Right ventricle myocardium inferior (tissue), 1 donor: ENCODE measurements at places on chromosomes 1 and 21. TPM values are rescaled to one million over a fixed set of nuclear protein-coding genes. Genes with fewer than 3 reads are reported as not detected.

Gene LIPI
- not detected for total RNA-seq

Gene CDC7
- 0.95 TPM for total RNA-seq

Gene SH3D21
- 1.6 TPM for total RNA-seq

Gene KLF17
- total RNA-seq: not detected

Gene INAVA
- not detected for total RNA-seq

Gene FAM72B
- total RNA-seq: 0.43 TPM

Gene HES2
- not detected for total RNA-seq

Gene DMRTA2
- not detected for total RNA-seq

Gene TSPAN2
- 10.3 TPM for total RNA-seq

Gene CELSR2
- total RNA-seq: 6.5 TPM

Gene LRRC7
- total RNA-seq: 3.3 TPM

Gene OR6K6
- total RNA-seq: not detected

Gene TENT5C
- total RNA-seq: 18.7 TPM

Gene PLCH2
- total RNA-seq: 0.46 TPM

Gene IQGAP3
- 1.2 TPM for total RNA-seq

Gene VSIG8
- total RNA-seq: not detected

Gene SVBP
- total RNA-seq: 15.3 TPM

Gene FCRL6
- total RNA-seq: 0.57 TPM

Gene EFNA4
- 2.1 TPM for total RNA-seq

Gene BEND5
- total RNA-seq: 4.6 TPM

Gene SLFNL1
- total RNA-seq: 0.16 TPM

Gene CD84
- 3.4 TPM for total RNA-seq

Gene MR1
- total RNA-seq: 5.3 TPM

Gene C1QTNF12
- total RNA-seq: 0.57 TPM

Gene TEKT2
- not detected for total RNA-seq

Gene OBSCN
- total RNA-seq: 275 TPM

Gene AIRE
- not detected for total RNA-seq

Gene KCNK2
- 0.05 TPM for total RNA-seq

Gene EPHA10
- total RNA-seq: 0.32 TPM

Gene SH2D1B
- 0.24 TPM for total RNA-seq

Gene RORC
- 11.3 TPM for total RNA-seq

Gene NAV1
- 69.0 TPM for total RNA-seq

Gene TEX38
- total RNA-seq: not detected

Gene NT5C1A
- total RNA-seq: 31.3 TPM

Gene SPRR3
- not detected for total RNA-seq

Gene MAP1LC3C
- total RNA-seq: 0.19 TPM

Gene PTPRF
- 7.7 TPM for total RNA-seq

Gene CELA2A
- total RNA-seq: not detected

Gene FOXE3
- total RNA-seq: not detected

Gene OTUD7B
- total RNA-seq: 24.5 TPM

Gene HSD11B1
- 4.3 TPM for total RNA-seq

Gene PCP4
- total RNA-seq: 5.4 TPM

Gene MAN1C1
- total RNA-seq: 19.5 TPM

Gene NPL
- total RNA-seq: 6.1 TPM

Gene FNDC5
- total RNA-seq: 139 TPM

Gene PEX10
- total RNA-seq: 14.5 TPM

Gene RNF207
- 54.6 TPM for total RNA-seq

Gene FCRL4
- total RNA-seq: not detected

Gene DISP1
- 7.2 TPM for total RNA-seq

Gene NHLH1
- not detected for total RNA-seq

Gene PTGFR
- 1.3 TPM for total RNA-seq

Gene ARHGAP30
- total RNA-seq: 3.7 TPM

Gene KCNJ9
- total RNA-seq: not detected

Gene LCE1D
- total RNA-seq: not detected

Gene KIF17
- 6.0 TPM for total RNA-seq

Gene MPL
- total RNA-seq: 0.73 TPM

Gene NGF
- total RNA-seq: 4.9 TPM

Gene TDRD10
- total RNA-seq: 2.2 TPM
